ENCODE measurements at places on chromosomes 12 and 14. TPM values are rescaled to one million over a fixed set of nuclear protein-coding genes. Genes with fewer than 3 reads are reported as not detected.

GRCh38 chr12:45464699-45465098 lies 248.8 kb downstream of the ANO6 start:
- no peak overlapping the region for H3K4me3 ChIP-seq
- no peak for DNase-seq
- H3K27me3 ChIP-seq: no peaks in the 10 kb centered on the region
- no peaks in the 10 kb centered on the region for H3K36me3 ChIP-seq
- no peak overlapping the region for H3K27ac ChIP-seq
- H3K4me1 ChIP-seq: no peaks in the 10 kb centered on the region

GRCh38 chr14:72541546-72541945 lies 352.4 kb downstream of the DPF3 start:
- H3K36me3 ChIP-seq: no peaks in the 10 kb centered on the region
- no peak overlapping the region for H3K4me3 ChIP-seq
- no peak for DNase-seq
- peaks cover 20% of the 10 kb centered on the region for H3K4me1 ChIP-seq
- no peak overlapping the region for H3K27ac ChIP-seq
- H3K27me3 ChIP-seq: no peaks in the 10 kb centered on the region

DNA sequence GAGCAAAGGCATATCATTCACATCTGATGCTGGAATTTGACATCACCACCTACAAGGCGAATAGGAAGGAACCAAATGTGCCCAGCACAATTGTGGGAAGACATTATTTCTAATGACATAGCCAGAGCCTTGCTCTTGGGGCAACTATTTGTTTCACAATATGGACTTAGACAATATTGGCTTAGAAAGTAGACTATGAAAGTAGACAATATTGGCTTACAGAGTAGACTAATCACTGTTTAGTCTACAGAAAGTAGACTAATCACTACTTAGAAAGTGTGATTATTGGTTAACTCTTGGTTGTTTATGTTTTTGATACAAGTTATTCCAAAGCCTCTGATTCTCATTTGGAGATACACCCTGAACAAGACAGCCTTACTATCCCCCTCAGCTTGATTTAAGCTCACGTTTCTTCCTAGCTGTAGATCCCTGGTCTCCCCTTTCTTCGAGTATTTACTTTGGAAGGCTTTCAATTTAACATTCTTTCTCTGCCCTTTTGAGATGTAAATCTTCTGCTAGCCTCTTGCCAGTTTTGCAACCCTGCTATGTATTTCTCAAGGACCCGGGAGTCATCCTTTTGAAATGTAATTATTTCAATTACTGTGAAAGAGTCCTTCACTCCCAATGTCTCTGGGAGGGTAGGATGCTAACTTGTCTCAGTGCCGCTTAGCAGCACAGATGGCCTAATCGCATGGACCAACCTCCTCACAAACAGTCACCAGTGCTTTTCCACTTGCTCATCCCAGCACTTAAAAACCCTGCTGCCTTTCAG lies 843.2 kb downstream of the GALC start:
- no peaks in the 10 kb centered on the region for H3K4me1 ChIP-seq
- H3K36me3 ChIP-seq: no peaks in the 10 kb centered on the region
- H3K27ac ChIP-seq: no peak overlapping the region
- no peak overlapping the region for H3K4me3 ChIP-seq
- DNase-seq: no peak

Gene SMIM41
- 0.30 TPM for total RNA-seq

Gene CFAP54
- total RNA-seq: 0.16 TPM
